ENCODE measurements at places on chromosomes 5 and 9. TPM values are rescaled to one million over a fixed set of nuclear protein-coding genes. Genes with fewer than 3 reads are reported as not detected.

The TRIP13 gene
- total RNA-seq, result 12.9 TPM

DNA sequence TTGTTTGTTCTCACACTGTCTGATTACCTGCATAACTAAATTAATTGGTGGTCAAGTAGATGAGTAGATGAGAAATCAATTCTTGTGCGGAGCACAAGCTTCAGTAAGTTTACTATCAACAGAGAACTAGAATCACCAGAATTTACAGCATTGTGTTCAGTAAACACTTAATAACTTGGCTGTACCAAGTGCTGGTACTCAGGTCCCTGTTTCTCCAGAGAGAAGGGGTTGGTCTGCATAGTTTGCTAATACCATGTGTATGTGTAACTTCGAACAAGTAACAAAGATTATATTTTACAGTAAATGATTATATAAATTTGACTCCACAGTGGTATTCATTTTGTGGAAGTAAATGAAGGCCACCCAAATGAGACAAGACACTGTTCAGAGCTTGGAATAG is 146.3 kb downstream of the PCSK5 start:
- H3K27ac ChIP-seq, result no peak overlapping the region
- H3K27me3 ChIP-seq, result no peaks in the 10 kb centered on the region
- no peak overlapping the region for H3K4me3 ChIP-seq

- H3K4me1 ChIP-seq, result peaks cover 7% of the 10 kb centered on the region
- DNase-seq, result no peak
- no peak overlapping the region for H3K27ac ChIP-seq
Measured at GRCh38 chr5:149552553-149553160, 1.4 kb upstream of the CSNK1A1 start.

- DNase-seq, result no peak
- no peak overlapping the region for H3K4me3 ChIP-seq
Measured at GRCh38 chr5:33035851-33036527, 324.9 kb downstream of the NPR3 start.

DNA sequence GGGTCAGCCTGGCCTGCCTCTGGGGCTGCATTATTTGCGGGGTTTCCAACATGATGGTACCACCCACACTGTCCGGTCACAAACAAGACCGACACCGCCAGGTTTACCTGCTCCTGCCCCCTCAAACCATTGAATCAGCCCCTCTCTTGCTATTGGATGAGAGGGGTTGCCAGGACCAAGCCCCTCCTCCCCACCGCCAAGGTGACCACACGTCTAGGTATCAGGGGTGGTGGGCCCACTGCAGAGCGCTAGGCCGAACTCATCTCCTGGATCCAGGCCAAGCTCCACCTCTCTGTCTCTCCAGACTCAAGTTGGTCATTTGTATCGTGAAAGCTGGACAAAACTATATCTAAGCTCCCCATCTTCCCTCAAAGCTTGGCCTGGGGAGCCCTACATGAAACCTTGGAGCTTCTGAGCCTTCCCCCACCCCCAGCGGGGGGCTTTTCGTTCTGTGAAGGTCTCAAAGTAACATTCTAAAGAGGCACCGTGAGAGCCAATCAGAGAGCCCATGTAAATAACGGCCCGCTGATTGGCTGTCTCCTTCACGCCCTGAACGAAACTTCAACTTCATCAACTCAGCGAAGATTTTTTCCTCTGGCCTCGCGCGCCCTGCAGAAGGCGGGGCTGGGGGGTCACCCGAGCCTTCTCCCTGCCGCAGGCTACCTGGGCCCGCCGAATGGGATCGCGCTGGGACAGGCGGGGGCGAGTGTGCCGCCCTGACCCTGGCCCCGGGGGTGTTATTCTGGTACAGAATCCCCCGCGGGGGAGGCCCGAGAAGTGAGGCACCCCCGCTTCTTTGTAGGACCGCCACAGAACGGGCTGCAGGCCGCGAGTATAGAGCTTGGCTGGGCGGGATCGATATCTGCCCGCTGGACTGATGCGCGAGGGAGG is 49.6 kb upstream of the PSD2 start:
- peaks cover 41% of the 10 kb centered on the region for H3K4me1 ChIP-seq
- peaks cover 49% of the 10 kb centered on the region for H3K27me3 ChIP-seq
- peak; percentile 78 for DNase-seq

GRCh38 chr5:83118471-83118870 is 41.1 kb downstream of the XRCC4 start:
- no peaks in the 10 kb centered on the region for H3K27me3 ChIP-seq
- H3K27ac ChIP-seq, result no peak overlapping the region
- H3K4me1 ChIP-seq, result no peaks in the 10 kb centered on the region
- DNase-seq, result no peak
- peaks cover under 1% of the 10 kb centered on the region for H3K36me3 ChIP-seq

GRCh38 chr9:98287384-98287783 is 31.9 kb upstream of the TBC1D2 start:
- no peak overlapping the region for H3K27ac ChIP-seq
- peaks cover 16% of the 10 kb centered on the region for H3K27me3 ChIP-seq
- H3K36me3 ChIP-seq, result no peaks in the 10 kb centered on the region
- H3K4me1 ChIP-seq, result no peaks in the 10 kb centered on the region
- no peak for DNase-seq
- no peak overlapping the region for H3K4me3 ChIP-seq

Measured in thymus (tissue), 14 donors.